MCF 10A (cell line): ENCODE measurements at places on chromosomes 1 and 21.
A peak's percentile ranks its signal among the peaks of the same experiment; 100 is the strongest.

- DNase-seq: no peak
These were observed 255.8 kb downstream of the RHOU start for GRCh38 chr1:228990906-228991569.

DNA sequence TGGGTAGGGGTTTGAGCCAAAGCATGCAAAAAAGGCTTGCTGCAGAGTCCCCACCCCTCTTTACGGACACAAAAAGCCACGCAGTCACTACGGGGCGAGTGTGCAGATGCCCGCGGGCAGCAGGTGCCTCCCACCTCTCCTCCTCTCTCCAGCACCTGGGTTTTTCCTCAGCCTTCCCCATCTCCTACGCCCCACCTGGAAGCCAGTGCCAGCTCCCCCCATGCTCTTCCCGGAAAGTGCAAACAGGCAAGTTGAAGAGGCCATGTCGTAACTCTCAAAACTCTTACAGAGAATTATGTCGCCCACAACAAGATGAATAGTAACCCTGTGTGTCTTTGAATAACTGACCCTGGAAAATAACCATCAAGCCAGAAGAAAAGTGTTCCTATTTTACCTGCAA lies 82.5 kb downstream of the PDE9A start:
- DNase-seq: no peak

DNA sequence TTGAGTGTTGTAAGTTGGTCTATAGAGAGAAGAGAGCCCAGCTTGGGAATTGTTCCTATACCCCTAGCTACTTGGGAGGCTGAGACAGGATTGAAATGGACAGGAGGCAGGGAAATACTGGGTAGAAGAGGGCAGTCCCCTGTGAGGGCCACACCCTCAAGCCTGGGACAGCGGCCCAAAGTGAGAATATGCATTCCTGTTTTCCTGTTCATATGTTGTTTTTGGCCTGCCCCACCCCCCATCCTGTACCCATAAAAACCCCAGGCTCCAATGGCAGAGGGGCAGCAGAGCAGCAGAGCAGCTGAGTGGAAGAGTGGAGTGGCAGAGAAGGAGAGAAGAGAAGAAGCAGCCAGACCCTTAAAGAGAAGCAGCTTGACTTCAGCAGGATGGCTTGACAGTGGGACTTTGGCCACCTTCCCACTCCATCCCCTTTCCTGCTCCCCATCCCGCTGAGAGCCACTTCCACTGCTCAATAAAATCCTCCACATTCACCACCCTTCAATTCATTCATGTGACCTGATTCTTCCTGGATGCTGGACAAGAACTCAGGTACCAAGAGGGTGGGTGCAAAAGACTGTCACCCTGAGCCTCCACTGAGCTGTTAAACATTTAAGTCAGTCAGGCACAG lies 70.6 kb upstream of the PUM1 start:
- DNase-seq: peak; percentile 59

GRCh38 chr1:176374967-176375569 lies 87.9 kb upstream of the PAPPA2 start:
- peak; percentile 90 for DNase-seq

GRCh38 chr1:71083271-71083670 lies 2.4 kb upstream of the ZRANB2 start:
- DNase-seq: no peak

GRCh38 chr1:85330711-85331290 lies 54.4 kb upstream of the BCL10 start:
- DNase-seq: peak; percentile 78

DNA sequence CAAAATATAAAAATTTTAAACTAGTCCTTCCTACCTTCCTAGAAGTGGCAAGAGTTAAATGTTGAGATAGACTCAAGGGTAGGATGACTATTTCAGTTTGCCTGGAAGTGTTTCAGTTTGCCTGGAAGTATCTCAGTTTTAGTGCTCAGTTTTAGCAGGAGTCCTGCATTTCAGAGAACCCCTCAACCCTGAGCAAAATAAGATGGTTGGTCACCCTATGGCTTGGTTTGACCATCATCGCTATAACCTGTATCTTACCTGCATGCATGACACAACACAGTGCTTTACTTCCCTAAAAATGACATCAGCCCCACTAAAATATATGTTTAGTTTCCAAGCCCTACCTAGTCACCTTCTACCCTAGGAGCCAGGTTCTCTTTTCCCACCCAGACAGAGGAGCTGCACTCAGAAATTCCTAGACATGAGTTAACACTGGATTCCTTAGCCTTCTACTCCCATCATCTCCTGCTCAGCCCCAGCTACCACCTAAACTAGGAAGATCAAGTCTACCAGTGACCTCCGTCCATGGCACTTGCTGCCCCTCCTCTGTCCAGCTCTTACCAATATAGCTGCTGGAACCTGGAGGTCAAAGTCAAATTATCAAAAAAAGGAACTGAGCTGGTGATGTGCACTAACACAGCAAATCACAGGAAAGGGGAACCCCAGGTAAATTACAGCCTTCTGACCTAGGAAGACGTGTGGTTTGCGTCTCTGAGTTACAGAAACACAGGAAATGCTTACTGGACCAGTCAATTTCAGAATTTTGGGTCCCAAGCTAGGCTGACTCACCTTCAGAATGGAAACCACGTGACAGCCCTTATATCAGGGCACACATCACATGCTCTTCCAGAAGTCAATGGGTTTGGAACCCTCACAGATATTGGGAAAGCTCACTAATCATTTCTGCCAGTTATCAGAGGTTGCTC lies 2.2 kb upstream of the G0S2 start:
- peak; percentile 91 for DNase-seq

GRCh38 chr21:32537569-32537881 lies 47.8 kb downstream of the TCP10L start:
- peak; percentile 25 for DNase-seq

GRCh38 chr1:90314533-90314932 lies 319.6 kb downstream of the ZNF326 start:
- DNase-seq: no peak

DNA sequence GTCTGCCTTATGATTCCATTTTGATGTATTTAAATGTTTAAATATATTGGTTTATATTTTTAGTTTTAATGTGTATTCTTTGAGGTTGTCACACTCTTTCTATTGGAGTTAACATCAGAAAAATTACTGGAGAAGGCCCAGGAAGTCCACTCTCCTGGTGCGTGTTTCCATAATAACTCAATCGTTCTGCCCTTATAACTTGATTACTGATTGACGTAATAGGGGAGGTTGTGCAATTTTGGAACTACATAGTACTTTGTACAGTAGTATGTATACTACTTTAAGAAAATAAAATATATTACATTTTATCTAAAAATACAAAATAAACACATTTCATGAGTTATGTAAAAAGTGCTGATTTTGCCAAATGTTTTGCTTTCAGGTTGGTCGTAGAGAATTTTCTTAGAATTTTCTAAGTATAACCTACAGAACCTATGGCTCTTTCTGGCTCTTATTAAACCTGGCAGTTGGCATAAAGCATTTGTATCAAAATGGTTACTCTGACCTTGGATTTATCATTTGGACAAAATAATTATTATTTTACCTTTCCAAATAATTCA lies 5.7 kb downstream of the PLA2G4A start:
- DNase-seq: no peak

- DNase-seq: peak; percentile 63
These were observed 1.2 kb downstream of the CCNL2 start for GRCh38 chr1:1397839-1398523.

DNA sequence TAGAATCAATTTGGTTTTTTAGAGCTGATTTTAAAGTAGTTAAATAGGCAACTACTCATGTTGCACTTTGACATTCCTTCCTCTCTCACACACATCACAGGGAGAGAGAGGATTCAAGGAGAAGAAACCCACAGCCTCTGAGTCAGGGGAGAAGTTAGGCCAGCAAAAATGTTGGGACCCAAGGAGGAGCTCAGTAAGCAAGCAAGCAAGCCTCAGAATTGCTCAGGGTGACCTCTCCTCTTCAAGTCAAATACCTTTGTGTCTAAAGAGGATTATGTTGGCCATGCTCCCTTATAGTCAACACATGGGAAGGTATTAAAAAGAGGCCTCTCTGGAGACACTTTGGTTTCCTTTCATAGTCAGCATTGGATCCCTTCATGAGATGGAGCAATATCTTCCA lies 80.5 kb upstream of the WARS2 start:
- peak; percentile 1 for DNase-seq
